ENCODE measurements at places on chromosomes 2 and 18.

DNA sequence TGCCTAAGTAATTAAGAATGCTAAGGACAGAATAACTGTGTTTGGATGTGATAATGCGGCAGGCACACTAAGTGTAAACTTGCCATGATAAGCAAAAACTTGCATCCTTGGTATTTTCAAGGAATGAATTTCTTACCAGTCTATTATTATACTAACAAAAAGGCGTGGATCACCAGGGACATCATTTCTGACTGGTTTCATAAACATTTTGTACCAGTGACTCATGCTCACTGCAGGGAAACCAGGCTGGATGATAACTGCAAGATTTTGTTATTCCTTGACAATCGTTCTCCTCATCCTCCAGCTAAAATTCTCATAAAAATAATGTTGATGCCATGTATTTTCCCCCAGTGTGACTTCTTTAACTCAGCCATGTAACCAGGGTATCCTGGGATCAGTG is 289.5 kb downstream of the CDCA7 start:
- no peak for DNase-seq

- DNase-seq, result no peak
Observed at GRCh38 chr18:62578980-62579511, 56.2 kb downstream of the ZCCHC2 start.

DNA sequence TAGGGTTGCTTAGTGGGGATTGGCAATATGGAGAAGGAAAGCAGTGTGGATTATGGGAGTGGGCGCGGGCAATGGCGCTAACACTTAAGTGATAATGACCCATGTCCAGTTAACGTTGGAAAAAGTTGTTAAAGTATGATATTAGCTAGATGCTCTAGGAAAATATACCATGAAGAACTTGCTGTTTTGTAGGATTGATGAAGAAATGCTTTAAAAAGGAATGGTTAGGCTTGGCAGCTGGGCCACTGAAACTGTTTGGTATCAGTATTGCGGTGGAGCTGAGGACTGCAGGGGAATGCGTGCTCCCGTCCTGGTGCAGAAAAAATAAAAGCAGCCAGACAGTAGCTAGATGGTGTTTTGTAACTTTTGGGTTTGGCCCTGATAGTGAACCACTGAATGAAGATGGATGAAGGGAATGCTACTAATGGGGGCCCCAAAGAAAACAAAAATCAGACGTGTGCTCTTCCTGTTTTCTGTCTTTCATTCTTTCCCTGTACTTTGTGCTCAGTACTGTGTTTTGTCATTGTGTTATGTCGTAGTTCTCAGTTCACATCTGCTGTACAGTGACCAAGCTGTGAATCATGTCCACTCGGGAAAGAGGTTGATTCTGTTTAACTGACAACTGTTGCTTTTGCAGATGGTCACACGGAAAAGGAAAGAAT is 999 bp downstream of the INSIG2 start:
- no peak for DNase-seq

DNA sequence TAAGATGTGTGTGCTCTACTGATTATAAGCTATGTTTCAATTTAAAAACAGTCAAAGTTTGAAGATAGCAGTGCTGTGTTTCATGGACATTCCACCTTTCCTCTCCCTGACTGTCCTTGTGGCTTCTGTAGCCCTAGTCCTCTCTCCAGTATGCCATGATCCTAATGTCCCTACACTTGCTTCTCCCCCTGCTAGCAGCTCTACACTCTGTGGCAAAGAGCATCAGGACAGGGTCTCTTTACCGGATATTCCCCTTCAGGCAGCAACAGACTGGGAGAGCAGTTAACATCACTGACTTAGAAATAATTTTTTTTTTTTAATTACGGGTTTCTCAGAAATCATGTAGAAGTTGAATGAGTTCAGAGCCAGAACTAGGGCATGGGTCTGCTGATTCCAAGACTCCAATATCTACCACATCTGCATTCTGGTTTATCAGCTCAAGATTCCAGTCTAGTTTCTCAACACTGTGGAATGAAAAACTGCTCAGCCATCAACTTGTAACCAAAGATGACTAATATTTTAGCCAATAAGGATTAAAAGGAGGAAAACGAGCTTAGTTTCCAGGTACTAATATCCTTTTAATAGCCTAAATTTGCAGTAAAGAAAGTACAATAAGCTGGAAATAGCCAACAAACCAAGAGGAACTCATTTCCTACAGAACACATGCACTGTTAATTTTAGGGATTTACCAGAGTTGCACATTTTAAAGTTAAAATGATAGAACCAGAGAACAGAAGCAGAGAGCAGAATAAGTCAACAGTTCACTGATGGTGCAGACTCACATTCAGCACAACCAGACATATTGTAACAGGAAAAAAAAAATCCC is 45.2 kb downstream of the TMEM131 start:
- no peak for DNase-seq

- DNase-seq, result no peak
Observed at GRCh38 chr2:107132070-107132469, 246.1 kb upstream of the ST6GAL2 start.

Measured in GM12891 (cell line).